NAMALWA (cell line): ENCODE measurements at places on chromosomes 1 and 21.

GRCh38 chr1:229716704-229717103 lies 90.7 kb downstream of the URB2 start:
- no peak for DNase-seq

DNA sequence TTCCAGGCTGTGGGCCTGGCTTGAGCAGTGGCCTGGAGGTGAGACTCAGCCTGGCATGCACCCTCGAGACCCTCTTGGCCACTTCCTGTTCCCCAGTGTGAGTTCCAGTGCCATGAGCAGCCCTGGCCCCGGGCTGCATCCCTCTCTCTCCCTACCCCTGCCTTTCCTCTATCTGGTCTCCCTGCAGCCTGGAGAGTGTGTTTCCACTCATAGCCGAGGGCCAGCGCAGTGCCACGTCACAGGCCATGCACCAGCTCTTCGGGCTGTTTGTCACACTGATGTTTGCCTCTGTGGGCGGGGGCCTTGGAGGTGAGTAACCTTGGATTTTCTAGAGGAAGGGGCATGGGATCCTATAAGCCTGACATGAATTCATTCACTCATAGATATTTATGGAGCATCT lies 13.6 kb downstream of the RHBG start:
- DNase-seq, result no peak

DNA sequence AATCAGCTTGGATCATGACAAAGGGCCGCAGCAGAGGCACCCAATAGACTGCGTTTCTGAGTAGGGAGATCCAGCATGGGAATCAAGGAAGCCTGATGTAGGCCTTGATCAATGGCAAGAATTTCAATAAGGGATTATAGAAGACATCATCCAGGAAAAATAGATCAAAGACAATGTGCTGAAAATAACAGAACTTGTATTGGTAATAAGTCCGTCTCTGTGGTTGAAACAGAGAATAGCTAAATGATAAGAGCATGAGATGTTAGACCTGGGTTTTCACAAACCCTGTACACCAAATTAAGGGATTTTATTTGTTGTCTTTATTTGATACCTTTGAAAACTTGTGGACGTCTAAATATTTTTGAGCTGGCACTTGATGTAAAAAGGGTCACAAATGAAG lies 228.0 kb upstream of the SGIP1 start:
- no peak for DNase-seq

GRCh38 chr1:169884634-169885033 lies 9.1 kb downstream of the SCYL3 start:
- DNase-seq, result no peak

DNA sequence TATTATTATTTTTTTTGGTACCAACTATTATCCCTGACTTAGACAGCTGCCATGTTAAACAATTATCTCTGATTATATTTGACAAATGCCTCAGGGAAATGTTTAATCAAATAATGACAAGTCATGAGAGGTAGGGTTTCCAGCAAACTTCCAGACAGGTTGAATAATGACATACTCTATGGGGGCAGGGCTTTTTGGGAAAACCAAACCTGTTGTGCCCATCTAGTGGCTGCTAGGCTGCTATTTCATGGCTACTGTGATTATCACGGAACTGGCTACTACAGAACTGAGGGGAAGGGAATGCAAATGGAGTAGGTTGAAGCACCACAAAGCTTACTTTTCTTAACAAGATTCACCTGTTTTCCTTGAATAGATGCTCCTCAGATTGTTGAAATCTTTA lies 77.6 kb downstream of the DUSP10 start:
- no peak for DNase-seq
